ENCODE measurements at places on chromosomes 3 and 15. TPM values are rescaled to one million over a fixed set of nuclear protein-coding genes. Genes with fewer than 3 reads are reported as not detected.

The CCK gene
- 3.8 TPM for total RNA-seq

The DUOXA2 gene
- total RNA-seq = not detected

The SLC12A1 gene
- not detected for total RNA-seq

The LRRC34 gene
- total RNA-seq = 3.4 TPM

The IDH3A gene
- total RNA-seq = 39.2 TPM

The TMEM158 gene
- total RNA-seq = 64.1 TPM
